ENCODE measurements at places on chromosomes 2 and 18. TPM values are rescaled to one million over a fixed set of nuclear protein-coding genes. Genes with fewer than 3 reads are reported as not detected.

ACMSD gene
- total RNA-seq: not detected

HK2 gene
- total RNA-seq: 13.5 TPM

ALPP gene
- 0.27 TPM for total RNA-seq

HOXD4 gene
- total RNA-seq: not detected

RGPD3 gene
- 0.27 TPM for total RNA-seq

UGT1A5 gene
- total RNA-seq: not detected

ESPNL gene
- total RNA-seq: 1.1 TPM

SLC9A4 gene
- not detected for total RNA-seq

CBLN2 gene
- total RNA-seq: not detected

- DNase-seq: no peak
Observed at GRCh38 chr2:133148187-133148586, 420.1 kb downstream of the NCKAP5 start.

- no peak for DNase-seq
Observed at GRCh38 chr2:88698027-88698413, 6.5 kb downstream of the RPIA start.

GRCh38 chr2:205017912-205018311 lies 472.6 kb downstream of the PARD3B start:
- no peak for DNase-seq

DNA sequence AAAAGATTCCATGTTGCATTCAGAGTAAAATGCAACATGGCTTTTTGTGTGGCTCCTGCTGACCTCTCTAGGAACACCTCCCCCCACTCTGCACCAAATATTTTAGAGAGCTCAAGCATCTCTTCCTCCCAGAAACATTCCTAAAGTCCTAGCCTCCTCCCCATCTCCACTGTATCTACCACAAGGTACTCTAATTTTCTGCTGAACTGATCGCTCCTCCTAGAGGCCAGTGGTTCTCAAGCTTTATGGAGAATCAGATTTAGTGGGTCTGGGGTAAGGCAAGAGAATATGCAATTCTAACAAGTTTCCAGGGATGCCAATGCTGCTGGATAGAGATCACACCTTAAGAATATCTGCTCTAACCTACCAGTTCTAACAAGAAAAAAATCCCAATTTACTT lies 89.5 kb upstream of the HNRNPA3 start:
- DNase-seq: no peak

GRCh38 chr2:240687741-240688552 lies 3.7 kb upstream of the AQP12A start:
- DNase-seq: no peak

DNA sequence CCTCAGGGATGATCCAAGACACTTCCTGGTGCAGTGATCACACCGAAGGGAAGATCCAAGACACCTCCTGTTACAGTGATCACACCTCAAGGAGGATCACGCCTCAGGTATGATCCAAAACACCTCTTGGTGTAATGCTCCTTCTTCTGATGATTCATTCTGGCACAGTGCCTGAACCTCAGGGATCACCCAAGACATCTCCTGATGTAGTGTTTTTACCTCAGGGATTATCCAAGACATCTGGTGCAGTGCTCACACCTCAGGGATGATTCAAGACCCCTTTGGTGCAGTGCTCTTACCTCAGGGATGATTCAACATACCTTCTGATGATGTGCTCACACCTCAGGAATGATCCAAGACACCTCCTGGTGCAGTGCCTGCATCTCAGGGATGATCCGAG lies 124.4 kb downstream of the ASB1 start:
- DNase-seq: no peak

GRCh38 chr2:20571644-20572215 lies 79.2 kb downstream of the HS1BP3 start:
- DNase-seq: no peak

- DNase-seq: no peak
Observed at GRCh38 chr2:15260835-15261234, 300.3 kb downstream of the NBAS start.

DNA sequence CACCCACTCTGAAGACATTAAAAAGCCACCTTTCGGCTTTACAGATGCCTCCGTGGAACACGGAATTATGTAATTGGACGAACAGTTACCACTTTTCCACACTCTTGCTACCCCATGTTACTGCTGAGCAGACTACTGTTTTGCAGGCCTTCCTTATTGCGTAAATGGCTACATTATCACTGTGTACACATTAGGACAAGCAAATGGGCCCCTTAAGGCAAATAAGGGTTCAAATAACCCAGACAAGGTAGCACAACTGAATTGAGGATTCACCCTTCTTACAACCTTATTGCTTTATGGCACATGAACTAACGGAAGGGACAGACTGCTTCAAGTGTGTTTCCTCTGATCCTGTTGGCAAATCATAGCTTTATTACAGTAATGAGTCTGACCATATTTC lies 832.2 kb upstream of the FANCL start:
- no peak for DNase-seq

DNA sequence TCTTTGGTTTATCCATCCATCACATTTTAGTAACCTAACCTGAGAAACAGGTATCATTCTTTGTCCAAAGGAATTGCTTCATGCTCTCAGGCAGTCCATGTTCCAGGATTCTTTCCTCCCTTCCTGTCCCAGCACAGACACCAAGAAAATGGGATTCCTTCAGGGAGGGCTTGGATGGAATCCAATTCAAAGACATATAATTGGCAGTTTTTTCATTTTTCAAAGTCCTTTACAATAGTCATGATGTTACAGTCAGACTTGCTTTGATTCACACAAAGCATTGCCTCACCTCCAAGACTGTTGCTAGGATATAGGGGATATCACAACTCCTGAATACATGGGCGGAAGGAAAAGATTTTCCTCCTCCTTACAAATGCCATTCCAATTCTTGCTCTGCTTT lies 241.4 kb upstream of the ACVR2A start:
- no peak for DNase-seq

- DNase-seq: no peak
Observed at GRCh38 chr2:105567996-105568494, 169.2 kb upstream of the FHL2 start.

DNA sequence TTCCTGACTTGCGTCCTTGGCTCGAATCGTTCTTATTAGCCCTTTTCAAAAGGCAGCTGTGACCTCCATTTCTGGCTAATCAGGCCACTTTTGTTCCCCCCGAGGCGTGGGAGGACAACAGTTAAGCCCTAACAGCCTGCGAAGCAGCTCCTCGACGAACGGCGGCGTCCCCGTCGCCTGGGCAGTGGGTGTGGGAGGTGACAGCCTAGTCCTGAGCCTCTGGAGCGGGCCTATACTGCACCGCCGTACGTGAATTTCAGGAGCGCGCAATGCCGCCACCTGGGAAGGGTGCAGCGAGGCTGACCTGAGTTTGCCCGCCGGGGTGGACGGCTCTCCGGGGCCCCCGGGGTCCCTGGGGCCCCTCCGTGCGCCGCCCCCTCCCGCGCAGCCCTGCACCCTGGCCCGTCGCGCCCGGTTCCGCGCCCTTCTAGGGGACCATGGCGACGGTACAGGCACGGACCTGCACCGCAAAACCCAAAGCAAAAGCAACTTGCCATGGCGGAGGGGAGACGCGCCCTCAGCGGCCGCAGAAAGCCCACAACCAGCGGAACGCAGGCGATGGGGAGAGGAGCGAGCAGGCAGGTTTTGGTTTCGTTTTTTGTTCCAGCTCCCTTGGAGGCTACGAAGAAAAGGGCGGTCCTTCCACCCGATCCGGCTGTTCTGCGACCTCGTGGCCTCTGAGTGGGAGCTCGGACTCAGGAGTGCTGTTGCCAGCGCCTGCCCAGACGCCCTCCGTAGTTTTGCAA lies at the start of gene RBM43:
RBM43 (minus strand) TSS at position 633 of the 746 bp plus-strand sequence; CDS start at position 497, 136 bp downstream.
- DNase-seq: peak; percentile 66

- no peak for DNase-seq
Observed at GRCh38 chr2:10441948-10442347, 6.2 kb downstream of the ODC1 start.

- DNase-seq: peak; percentile 3
Observed at GRCh38 chr18:2337552-2338141, 233.7 kb downstream of the METTL4 start.
